ENCODE measurements at places on chromosomes 2 and 18.

DNA sequence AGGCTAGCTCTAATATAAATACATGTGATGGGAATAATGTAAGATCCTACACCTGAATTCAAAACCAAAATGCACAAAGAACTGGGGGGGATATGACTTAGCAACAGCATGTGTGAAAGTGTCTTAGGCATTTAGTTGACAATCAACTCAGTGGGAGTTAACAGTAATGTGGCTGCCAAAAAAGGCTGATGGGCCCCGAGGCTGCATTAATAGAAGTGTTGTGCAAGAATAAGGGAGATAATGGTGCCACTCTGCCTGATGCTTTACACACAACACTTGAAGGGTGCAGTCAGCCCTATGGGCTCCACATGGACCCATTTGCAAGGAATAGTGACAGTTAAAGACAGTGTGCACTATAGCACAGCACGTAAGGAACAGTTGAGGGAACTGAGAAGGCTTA lies 649.4 kb upstream of the ZEB2 start:
- no peak for DNase-seq

DNA sequence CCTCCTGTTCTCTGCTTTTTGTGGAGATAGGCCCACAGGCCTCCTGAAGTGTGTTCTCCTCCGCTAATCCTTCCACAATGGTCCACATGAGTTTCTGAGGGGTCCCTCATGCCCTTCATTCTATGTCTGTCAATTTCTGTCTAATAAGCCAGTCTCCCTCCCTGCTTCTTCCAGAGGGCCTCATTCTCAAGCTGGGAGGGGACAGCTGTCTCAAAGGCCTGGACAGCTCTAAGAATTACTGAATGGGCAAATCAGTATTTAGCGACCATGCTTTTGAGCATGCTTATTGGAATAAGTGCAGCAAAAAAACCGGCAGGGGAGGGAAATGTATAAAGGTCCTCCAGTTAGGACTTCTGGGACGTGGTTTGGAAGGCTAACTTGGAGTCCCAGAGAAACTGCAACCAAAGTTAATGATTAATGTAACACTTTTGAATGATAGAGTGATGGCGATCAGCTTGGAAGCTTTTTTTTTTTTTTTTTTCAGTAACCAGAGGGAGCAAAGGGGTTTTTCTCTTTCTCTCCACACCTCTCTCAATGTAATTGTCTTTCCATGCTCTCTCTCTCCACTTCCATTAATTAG lies 890.7 kb upstream of the POU3F3 start:
- no peak for DNase-seq

DNA sequence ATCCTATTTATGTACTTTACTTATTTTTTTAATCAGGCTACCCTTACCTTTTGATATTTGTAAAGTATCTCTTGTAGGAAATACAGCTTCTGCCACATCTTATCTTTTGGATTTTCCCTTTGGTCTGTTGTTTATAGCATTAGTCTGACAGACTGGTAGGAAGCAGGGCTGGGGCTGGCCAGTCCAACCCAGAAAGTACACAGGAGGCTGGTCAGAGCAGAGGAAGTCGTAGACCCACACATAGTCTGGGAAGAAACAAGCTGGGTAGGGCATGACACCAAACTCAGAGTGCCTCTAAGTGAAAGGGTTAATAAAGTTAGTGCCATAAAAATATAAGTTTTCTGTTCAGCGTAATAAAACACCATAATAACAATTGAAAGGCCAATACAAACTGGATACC lies 51.7 kb downstream of the BOLA3 start:
- no peak for DNase-seq

- DNase-seq = no peak
Measured at GRCh38 chr18:13496691-13497281, 229.6 kb downstream of the FAM210A start.

GRCh38 chr2:237097911-237098702 lies 12.4 kb downstream of the COPS8 start:
- no peak for DNase-seq

DNA sequence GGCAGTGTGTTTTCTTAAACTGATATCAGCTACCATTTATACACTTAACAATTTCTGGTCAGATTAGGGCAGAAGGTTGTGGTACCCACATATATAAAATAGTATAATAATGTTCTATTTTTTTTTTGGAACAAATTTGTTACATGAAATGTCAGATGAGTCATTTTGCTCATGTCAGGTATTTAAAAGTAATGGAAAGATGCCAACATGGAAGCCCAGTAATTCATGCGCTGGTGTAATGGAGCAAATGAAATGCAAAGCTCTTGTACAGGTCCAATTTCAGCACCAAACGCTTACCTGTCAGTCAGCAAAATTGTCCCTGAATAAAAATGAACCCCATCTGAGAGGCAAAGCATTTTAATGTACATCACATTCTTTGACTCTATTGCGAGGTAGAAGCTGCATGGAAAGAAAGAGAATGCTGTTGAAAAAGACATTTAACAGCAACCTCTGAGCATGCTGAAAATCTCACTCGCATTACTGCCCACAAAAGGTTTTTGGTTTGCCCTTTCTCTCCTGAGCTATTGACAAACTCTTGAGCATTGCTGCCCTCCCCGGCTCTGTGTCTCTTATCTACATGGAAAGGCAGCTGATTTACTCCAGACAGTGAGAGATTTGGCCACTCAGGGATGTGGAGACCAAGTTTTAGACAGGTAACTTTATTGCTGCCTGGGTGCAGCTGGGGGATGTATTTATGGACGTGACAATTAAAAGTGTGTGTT lies 217.5 kb downstream of the CAMKMT start:
- no peak for DNase-seq

DNA sequence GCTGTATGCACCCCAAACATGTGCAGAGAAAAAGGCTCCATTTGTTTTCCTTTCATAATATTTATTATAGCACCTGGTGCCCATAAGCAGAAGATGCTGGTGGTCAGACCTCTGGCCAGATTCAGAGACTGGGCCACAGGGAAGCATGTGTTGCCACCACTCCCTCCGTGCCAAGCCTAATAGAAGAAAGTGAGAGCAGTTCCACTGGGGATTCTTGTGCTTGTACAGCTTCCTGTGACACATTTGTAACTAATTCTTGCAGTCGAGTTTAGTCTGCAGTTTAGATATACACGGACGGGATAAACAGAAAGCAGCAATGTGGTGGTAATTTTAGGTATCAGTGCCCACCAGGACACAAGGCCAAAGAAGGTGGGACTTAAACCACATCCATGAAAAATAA lies 135.4 kb upstream of the PIEZO2 start:
- no peak for DNase-seq

- no peak for DNase-seq
Measured at GRCh38 chr2:25824718-25825117, 53.6 kb downstream of the ASXL2 start.

- no peak for DNase-seq
Measured at GRCh38 chr2:138090330-138090729, 126.1 kb downstream of the HNMT start.

DNA sequence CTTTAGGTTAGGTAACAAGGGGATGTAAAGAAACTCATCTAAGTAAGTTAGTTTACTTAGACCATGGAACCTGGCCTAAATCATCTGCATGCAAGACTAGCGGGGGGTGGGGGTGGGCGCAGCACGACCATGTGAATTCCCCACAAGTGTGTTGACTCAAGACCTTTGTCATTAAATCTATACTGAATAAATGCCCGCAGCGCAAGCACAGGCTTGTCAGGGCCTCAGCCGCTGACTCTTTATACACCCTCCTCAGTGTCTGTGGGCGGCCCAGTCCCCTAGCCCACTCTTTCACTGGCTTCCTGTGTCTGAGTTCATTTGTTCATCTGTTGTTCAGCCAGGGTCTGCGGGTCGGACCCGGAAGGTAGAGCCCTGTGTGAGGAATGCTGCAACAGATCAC lies 17.8 kb downstream of the MAP3K2 start:
- no peak for DNase-seq

DNA sequence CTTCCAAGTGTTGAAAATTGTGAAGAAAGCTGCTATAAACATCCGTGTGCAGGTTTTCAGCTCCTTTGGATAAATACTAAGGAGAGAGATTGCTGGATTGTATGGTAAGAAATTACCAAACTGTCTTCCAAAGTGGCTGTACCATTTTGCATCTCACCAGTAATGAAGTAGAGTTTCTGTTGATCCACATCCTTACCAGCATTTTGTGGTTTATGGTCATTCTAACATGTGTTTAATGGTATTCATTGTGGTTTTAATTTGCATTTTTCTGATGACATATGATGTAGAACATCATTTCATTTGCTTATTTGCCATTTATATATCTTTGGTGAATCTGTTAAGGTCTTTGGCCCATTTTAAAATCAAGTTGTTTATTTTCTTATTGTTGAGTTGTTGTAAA lies 260.7 kb downstream of the SPAG16 start:
- no peak for DNase-seq

DNA sequence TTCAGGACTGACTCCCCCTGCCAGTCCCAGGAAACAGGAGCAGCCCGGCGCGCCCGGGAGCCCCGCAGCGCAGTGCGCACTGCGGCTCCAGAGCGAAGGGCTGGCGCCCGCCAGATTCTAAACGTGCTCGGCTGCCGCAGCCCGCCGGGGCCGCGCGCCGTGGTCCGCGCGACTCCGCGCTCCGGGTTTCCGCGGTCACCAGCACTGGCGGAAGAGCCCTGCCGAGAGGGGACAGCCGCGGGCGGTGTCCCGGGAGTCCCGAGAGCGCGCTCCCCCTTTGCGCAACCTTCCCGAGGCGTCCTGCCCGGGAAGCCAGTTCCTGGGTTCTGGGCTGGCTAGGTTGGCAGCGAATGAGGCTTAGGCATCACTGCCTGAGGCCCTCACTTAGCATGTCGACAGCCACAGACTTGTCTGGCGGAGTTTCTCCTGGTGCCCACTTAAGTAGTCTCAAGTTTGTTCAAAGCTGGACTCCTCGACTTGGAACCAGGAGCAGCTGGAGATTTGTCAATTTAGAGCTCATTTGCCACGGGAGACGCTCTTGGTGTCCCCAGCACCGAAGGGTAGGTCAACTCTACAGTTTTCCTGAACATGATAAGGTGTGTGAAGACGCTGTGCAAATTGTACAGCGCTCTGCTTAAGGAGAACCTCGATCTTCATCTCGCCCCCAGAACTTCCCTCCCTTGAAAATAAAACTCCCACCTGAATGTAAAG lies 1.5 kb upstream of the VSNL1 start:
- DNase-seq = peak; percentile 14

GRCh38 chr2:120245520-120246332 lies 6.9 kb upstream of the RALB start:
- DNase-seq = no peak

GRCh38 chr2:6071519-6071918 lies 379.3 kb downstream of the SOX11 start:
- no peak for DNase-seq

- no peak for DNase-seq
Measured at GRCh38 chr2:103232865-103233264, 471.0 kb downstream of the TMEM182 start.

- no peak for DNase-seq
Measured at GRCh38 chr2:66899648-66900047, 464.7 kb downstream of the MEIS1 start.

DNA sequence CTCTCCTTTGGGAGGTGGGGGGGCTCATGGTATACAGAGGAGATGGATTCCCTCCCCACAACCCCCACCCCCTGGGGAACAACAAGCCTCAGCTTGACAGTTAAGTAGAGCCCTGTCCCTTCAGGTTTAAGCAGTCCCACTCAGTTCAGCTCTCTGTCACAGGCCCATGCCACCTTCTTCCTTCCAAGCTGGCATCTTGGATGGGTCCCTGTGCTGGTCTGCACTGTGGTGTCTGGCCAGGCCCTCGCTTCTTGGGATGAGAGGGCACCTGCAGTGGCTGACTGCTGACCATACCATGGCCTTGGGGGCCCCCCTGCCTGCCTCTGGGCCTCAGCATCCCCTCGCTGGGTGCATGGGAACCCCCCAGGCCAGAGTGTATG lies 20.4 kb upstream of the GPR17 start:
- DNase-seq = no peak

DNA sequence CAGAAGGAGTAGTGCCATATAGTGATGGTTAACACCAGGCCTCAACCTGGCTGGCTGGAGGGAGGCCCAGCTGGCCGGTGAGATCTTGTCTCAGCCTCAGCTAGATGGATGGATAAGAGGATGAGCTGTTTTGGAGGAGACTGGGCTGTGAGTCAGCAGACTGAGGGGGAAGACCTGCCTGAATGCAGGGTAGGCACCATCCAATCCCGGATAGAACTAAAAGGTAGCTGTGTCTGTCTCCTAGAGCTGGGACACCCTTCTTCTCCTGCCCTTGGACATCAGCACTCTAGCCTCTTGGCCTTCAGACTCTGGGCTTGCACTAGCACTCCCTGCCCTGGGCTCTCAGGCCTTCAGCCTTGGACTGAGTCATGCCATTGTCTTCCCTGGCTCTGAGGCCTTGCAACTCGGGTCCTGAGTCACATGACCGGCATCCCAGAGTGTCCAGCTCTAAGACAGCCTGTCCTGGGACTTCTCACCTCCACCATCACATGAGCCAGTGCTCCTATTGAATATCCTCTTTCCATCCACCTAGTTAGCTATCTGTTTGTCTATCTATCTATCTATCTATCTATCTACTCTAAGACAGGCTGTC lies 131.3 kb downstream of the TPO start:
- DNase-seq = no peak

GRCh38 chr2:170679607-170680079 lies 35.5 kb upstream of the SP5 start:
- DNase-seq = no peak

DNA sequence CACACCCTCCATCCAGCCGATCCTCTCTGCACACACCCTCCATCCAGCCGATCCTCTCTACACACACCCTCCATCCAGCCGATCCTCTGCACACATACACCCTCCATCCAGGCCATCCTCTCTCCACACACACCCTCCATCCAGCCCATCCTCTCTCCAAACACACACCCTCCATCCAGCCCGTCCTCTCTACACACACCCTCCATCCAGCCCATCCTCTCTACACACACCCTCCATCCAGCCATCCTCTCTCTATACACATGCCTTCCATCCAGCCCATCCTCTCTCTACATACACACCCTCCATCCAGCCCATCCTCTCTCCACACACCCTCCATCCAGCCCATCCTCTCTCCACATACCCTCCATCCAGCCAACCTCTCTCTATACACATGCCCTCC lies 83.1 kb downstream of the EIPR1 start:
- no peak for DNase-seq

DNA sequence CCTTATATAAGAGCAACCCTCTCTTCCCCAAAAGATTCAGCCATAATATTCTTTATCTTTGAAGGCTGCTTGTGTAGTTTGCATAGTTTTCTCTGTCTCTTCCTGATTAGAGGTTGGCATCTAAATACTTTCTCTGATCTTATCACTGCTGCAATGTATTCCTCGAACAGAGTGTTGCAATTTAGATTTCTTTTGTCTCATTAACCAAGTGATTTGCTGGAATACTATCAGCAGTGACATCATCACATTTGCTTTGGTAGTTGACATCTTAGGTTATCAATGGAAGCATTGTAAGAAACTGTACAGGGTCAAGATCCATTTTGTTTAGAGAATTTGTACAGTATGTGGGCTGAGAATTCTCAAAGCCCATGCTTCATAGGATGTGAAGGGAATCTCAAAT lies 72.0 kb upstream of the NEUROD1 start:
- no peak for DNase-seq

DNA sequence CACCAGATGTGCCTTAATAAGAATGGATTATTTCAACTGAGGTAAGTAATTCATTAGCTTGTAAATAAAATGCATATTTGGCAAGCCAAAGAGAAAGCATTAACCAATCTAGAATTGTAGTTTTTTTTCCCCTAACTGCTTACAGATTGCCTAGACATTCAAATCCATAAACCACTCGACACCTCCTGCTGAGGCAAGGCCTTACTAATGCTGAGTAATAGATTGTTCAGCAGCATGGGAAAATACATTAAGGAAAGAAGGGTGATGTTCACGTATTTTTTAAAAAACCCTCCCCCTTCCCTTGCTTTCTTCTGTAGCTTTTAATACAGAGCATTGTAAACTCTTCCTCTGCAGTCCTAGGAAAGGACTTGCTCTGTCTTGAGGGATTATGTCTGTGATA lies 17.0 kb upstream of the LINC00305 start:
- DNase-seq = no peak
